ENCODE measurements at places on chromosomes 12 and 14. TPM values are rescaled to one million over a fixed set of nuclear protein-coding genes. Genes with fewer than 3 reads are reported as not detected.
A peak's percentile ranks its signal among the peaks of the same experiment; 100 is the strongest.

GRCh38 chr14:94681300-94682060 lies 69.3 kb downstream of the SERPINA3 start:
- no peak for DNase-seq

DNA sequence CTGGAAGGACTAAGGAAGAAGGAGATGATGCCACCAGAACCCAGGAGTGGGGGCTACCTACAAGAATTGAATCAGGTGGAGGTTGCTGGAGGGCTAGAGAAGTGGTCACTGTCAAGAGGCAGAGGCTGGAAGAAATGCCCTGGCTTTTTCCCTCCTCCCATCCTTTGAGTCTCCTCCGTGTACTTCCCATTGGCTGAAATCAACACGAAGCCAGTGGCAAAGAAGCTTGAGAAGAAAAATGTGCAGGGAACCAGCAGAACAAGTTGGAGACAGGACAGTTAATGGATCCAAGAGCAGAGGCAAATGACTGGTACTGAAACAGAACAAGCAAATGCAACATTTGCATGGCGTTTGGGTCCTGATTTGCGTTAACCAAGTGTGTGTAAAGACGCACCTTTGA lies 9.1 kb upstream of the FBLN5 start:
- no peak for DNase-seq

DNA sequence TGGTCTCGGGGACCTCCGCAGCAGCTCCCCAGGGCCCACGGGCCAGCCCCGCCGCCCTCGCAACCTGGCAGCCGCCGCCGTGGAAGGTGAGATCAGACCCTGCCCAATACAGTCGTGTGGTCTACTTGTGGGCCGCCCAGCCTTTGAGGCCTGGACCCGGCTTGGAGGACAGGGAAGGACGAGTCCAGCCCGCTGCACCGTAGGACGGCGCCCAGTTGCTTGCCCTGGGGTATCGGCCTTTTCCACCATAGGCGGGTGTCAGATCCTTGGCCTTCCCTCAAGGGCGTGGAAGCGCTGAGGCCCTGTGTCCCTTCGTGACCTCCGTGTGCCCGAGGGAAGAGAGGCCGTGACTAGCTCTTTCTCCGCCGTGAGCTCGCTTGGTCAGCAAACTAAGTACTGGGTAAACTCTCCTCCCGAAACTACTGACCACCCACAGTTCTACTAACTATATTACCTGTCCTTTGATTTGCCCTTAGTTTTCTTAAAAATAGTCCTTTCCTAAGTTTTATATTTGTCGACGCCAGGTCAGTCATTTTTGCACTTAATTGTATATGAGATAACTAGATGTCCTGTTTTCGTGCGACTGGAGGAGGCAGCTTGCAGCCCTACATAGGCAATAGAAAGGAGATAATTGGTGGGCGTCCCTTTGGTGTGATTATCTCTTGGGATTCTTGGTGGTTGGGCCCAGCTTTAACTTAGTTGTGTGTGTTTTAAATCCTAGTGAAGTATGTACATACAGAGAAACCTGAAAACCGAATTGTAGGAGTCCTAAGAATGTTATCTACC lies 757 bp downstream of the SLC25A3 start:
- DNase-seq = peak; percentile 83

- peak; percentile 73 for DNase-seq
Measured at GRCh38 chr12:108629824-108630476, 3.7 kb downstream of the SELPLG start.

DNA sequence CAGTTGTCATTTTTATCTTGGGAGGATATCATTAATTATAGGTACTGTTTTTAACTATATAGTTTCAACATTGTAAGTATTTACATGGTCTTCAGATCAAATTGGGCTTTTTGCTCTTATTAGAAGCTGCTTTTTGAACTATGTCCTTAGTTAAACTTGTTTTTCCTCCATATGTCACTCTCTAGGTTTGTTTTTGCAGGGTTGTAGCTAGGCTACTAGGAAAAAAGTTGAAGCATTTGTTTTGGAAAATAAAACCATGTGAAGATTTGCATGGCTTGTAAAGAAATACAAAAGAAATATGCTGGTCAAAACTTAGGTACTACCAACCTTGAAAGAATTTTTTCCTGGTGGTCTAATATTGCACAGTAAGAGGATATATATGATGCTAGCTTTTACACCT lies 3.4 kb downstream of the ARID2 start:
- DNase-seq = no peak

DNA sequence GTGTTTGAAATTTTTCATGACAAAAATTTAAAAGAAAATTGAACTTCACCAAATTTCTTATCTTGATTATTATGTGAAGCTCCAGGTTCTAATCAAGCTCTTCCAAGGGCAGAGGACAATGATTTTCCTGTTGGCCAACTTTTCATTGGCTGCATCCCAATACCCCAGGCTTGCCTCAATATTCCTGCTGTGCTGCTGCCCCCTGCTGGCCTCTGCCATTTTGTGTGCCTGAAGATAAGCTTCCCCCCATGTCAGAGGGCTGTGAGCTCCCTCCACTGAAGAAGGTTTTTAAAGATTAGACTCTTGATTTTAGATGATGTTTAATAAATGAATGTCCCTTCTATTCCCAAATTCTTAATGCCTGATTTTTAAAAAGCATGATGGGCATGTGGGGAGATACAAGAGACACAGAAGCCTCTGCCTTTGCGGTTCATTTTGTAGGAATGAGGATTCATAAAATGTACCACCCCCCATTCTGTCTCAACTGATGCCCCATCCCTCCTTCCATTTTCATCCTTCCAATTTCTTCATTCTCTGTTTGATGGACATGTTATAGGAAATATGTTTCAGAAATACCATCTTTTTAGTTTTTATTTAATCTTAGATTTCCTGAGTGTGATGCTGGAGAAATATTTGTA lies 76.7 kb upstream of the RGS6 start:
- peak; percentile 86 for DNase-seq

GRCh38 chr12:68425998-68426397 lies 93.8 kb upstream of the MDM1 start:
- no peak for DNase-seq

GRCh38 chr14:70894868-70895267 lies 12.4 kb upstream of the PCNX1 start:
- DNase-seq = no peak

GRCh38 chr14:50855558-50855957 lies 16.3 kb upstream of the ABHD12B start:
- DNase-seq = no peak

DNA sequence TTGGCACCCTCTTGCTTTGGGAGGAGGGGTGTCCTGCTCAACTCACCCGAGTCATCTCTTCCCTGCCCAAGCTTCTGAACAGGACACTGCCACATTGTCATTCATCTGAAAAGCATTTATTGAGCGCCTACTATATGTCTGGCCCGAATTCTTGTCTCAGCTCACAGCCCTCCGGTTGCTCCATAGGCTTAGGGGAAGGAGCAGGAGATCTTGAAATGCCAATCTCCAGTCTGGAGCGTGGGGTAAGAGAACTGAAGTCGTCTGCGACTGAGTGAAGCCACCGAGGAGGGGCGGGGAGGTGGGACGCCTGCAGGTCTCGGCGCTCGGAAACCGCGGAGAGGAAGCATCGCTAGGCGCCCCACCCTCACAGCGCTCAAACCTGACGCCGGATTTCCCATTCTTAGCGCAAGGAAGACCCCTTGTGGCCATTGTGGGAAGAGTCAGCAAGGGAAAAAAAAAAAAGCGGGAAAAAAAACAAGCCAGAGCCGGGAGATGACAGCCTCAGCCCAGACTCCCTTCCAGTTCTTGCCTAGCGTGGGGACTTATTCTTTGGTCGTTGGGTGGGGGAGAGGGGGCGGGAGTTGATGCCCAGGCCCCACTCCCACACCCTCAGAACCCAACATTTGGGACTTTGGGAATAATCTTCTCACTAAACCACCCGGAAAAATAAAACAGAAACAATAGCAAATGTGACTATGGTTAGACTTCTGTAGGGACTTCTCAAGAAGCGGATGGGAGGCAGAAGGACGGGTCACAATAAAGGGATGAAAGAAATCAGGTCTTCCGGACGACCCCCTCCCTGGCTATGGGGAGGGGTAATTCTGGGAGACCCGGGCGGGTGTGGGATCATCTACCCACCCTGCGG lies 28.2 kb upstream of the SMUG1 start:
- peak; percentile 76 for DNase-seq

GRCh38 chr12:116366456-116366776 lies 88.9 kb upstream of the MED13L start:
- DNase-seq = no peak

MFAP5 gene
- 13.5 TPM for total RNA-seq

KRT85 gene
- total RNA-seq = not detected

RNASE1 gene
- 256 TPM for total RNA-seq

HSPB8 gene
- total RNA-seq = 544 TPM

ADCY6 gene
- total RNA-seq = 75.0 TPM

Data from right cardiac atrium (tissue), 5 donors.